Airway epithelial cell (primary cell): ENCODE measurements at places on chromosomes 6 and 20. TPM values are rescaled to one million over a fixed set of nuclear protein-coding genes. Genes with fewer than 3 reads are reported as not detected.

The PLA2G7 gene
- total RNA-seq: 0.51 and 1.2 TPM in 2 replicates

The BHLHE23 gene
- not detected in 2 replicates for total RNA-seq

The PBOV1 gene
- total RNA-seq: not detected in 2 replicates

The HLA-DQA1 gene
- not detected in 2 replicates for total RNA-seq

The FOXS1 gene
- total RNA-seq: not detected in 2 replicates

The TTK gene
- 17.6 and 22.0 TPM in 2 replicates for total RNA-seq

The KCNG1 gene
- 23.8 and 24.0 TPM in 2 replicates for total RNA-seq

The LY86 gene
- not detected in 2 replicates for total RNA-seq

The HTR1E gene
- not detected in 2 replicates for total RNA-seq

The GINS1 gene
- total RNA-seq: 12.6 and 15.2 TPM in 2 replicates

The ADGRF5 gene
- under 0.01 TPM in 1 of 2 replicates, not detected in the other for total RNA-seq

The MYH7B gene
- total RNA-seq: under 0.01 TPM in 1 of 2 replicates, not detected in the other

The MCHR2 gene
- not detected in 2 replicates for total RNA-seq

The TSPO2 gene
- not detected in 2 replicates for total RNA-seq

The NDRG3 gene
- total RNA-seq: 12.4 and 18.4 TPM in 2 replicates

The BPI gene
- not detected in 2 replicates for total RNA-seq

The OR2H1 gene
- total RNA-seq: not detected in 2 replicates

The RSPO3 gene
- total RNA-seq: not detected in 2 replicates

The SLC44A4 gene
- 4.2 and 7.5 TPM in 2 replicates for total RNA-seq

The EPB41L2 gene
- total RNA-seq: 9.7 and 23.0 TPM in 2 replicates

The RHAG gene
- total RNA-seq: not detected in 2 replicates

The BPIFB2 gene
- total RNA-seq: not detected in 2 replicates

The YTHDF1 gene
- 20.7 and 25.4 TPM in 2 replicates for total RNA-seq

The PRDM13 gene
- not detected in 2 replicates for total RNA-seq

The CALHM4 gene
- total RNA-seq: 0.09 TPM in 1 of 2 replicates, not detected in the other

The SNPH gene
- total RNA-seq: 3.6 and 5.8 TPM in 2 replicates

The ARMH2 gene
- total RNA-seq: not detected in 2 replicates

The MOCS1 gene
- total RNA-seq: 3.4 and 4.2 TPM in 2 replicates

The NOX3 gene
- total RNA-seq: not detected in 2 replicates

The CST3 gene
- 466 and 506 TPM in 2 replicates for total RNA-seq

The NKAPL gene
- total RNA-seq: 0.56 and 1.0 TPM in 2 replicates

The ZBTB46 gene
- total RNA-seq: 0.42 and 0.93 TPM in 2 replicates

The CLPSL1 gene
- not detected in 2 replicates for total RNA-seq

The PABPC1L gene
- total RNA-seq: 2.1 and 5.9 TPM in 2 replicates

The ABHD16B gene
- not detected in 2 replicates for total RNA-seq

The SIRPB1 gene
- 1.3 and 4.0 TPM in 2 replicates for total RNA-seq

The BPIFA1 gene
- 0.35 and 0.42 TPM in 2 replicates for total RNA-seq

The AVP gene
- total RNA-seq: not detected in 2 replicates
